ENCODE measurements at places on chromosomes 7 and 10.

DNA sequence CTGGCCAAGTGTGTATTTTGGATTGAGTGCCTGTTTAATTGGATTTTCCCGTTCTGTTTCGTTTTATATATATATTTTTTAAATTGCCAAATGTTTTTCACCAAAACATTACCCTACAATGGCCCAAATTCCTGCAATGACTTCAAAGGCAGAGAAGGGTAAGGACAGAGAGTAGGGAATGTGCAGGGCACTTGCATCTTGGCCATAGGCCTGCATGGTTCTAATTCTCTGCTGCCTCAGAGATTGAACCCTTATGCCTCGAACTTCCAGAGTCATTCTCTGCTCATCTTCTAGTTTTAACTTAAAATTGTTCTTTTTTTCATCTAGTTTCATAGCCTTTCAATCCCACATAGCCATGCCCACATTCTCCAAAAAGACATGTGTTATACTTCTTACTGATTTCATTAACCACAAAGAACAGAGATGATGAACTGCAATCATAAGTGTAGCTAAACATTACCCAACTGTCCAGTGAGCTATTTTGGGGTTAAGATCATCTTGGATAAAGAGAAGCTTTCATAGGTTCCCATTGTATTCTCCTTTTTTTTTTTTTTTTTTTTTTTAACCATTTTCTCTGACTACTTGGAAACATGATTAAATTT lies 177.6 kb downstream of the PLXDC2 start:
- DNase-seq, result no peak

DNA sequence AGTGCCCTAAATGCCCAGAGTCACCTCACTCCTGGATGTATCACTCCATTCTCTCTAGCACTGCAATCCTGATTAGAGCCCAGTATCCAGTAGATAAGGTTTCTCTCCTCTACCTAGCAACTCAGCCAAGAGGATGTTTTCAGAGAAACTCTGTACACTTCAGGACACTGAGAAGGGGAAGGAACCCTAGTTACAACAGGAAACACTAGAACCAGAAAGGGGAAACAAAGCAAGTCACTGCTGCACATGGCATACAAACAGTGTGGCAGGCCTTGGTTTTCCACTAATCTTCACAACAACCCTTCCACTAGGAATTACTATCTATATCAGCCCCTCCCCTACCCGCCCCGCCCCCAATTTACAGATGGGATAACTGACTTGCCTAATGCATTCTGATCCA lies 1.6 kb downstream of the FAM204A start:
- no peak for DNase-seq

GRCh38 chr7:155743177-155743576 lies 69.1 kb downstream of the SHH start:
- no peak for DNase-seq

DNA sequence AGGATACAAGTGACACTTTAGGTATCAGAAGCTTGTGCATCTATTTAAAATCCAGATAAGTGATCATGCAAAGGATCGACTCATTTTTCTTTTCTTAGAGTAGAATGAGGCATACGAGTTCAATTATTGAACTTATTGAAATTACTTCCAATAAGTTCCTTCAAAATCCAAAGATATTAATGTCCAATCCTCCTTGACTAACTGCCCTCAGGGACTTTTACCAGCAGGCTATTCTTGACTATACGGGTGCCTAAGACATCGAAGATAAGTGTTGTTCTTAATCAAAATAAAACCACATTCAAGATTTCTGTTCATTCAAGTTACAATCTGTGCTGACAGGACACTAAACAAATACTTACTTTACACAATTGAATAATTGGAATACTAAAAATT lies 74.5 kb upstream of the SP4 start:
- DNase-seq, result no peak

- DNase-seq, result no peak
These were observed 112.8 kb upstream of the LANCL2 start for GRCh38 chr7:55252386-55252785.

DNA sequence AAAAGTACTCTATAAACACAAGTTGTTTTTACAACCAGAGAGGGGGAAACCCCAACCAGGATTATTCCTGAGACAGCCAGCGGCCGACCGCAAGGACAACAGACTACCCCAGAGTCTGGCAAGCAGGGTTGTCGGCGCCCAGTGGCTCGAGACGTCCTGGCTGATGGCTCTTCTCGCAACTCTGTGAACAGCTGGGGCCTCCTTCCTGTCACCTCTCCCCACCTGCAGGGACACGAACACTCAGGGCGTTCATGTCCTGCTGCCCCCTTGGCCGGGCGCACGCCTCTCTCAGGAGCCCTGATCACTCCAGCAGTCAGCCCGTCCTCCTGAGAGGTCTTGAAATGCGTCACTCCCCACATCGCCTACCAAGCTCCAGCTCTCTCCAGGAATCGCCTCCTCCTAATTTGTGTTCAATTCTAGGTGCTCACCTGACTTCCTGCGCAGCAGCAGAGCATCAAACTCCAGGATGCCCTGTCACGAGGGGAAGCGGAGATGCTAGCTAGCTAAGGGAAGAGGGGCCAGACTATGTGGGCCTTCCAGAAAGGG lies 66.4 kb upstream of the TNRC18 start:
- DNase-seq, result no peak

GRCh38 chr10:43250615-43251418 lies 16.0 kb downstream of the RASGEF1A start:
- DNase-seq, result no peak

DNA sequence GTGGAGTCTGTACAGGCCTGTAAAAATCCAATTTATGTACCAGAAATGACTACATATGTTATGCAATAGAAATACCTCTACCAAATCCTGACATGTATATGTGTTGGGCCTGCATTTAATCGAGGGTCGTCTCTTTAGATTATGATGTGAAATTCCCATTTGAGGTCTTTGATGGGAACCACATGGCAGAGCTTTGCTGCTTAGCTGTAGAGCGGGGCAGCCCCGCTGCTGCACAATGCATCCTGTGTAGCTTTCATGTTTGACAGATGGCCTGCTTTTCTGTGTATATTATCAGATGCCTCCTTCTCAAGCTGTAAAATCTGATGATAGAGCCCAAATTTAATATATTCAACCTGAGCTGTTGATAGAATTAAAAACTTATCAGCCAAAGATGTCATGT lies 65.8 kb downstream of the RAB18 start:
- no peak for DNase-seq

- DNase-seq, result no peak
These were observed 646.0 kb downstream of the KCNMA1 start for GRCh38 chr10:76991621-76992020.

DNA sequence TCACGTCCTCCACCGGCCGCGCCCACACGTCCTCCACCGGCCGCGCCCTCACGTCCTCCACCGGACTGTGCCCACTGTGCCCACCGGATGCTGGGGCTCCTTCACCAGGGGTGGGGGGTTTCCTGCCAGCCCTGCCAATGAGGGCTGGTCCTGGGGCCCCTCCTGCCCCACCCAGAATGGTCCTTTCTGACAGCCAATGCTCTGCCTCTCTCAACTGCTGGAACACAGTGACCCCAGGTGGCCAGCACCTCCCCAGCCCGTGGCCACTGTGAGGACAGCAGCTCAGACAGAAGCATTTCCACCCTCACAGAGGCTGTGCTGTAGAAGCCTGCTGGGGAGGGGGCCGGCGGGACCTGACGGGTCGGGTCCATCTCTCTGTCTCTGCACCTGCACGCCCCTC lies 90.1 kb upstream of the DNAAF5 start:
- no peak for DNase-seq

GRCh38 chr7:132472463-132473120 lies 103.7 kb downstream of the PLXNA4 start:
- no peak for DNase-seq

- DNase-seq, result no peak
These were observed 107.8 kb downstream of the AUTS2 start for GRCh38 chr7:69706070-69706469.

DNA sequence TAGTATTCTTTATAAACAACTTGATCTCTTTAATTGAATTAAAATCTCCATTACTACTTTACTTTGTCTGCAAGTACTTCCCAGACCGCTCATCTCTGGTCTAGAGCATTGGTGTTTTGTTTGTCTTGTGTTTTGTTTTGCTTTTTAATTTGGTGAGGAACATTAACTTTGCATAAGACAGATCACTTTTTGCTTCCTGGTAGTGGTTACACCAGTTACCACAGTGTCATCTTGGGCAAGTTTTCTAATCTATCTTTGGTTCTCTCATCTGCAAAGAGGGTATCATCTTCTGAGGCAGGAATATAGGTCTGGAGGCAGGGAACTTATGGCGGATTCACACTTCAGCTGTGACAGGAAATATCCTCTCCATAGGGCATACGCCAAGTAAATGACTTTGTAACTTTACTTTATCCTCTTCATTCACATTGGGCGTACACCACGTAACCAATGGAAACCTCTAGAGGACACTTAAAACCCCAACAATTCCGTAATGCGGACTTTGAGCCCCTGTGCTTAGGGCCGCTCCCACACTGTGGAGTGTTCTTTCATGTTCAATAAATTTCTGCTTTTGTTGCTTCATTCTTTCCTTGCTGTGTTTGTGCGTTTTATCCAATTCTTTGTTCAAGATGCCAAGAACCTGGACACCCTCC lies 83.2 kb upstream of the JAZF1 start:
- DNase-seq, result no peak

DNA sequence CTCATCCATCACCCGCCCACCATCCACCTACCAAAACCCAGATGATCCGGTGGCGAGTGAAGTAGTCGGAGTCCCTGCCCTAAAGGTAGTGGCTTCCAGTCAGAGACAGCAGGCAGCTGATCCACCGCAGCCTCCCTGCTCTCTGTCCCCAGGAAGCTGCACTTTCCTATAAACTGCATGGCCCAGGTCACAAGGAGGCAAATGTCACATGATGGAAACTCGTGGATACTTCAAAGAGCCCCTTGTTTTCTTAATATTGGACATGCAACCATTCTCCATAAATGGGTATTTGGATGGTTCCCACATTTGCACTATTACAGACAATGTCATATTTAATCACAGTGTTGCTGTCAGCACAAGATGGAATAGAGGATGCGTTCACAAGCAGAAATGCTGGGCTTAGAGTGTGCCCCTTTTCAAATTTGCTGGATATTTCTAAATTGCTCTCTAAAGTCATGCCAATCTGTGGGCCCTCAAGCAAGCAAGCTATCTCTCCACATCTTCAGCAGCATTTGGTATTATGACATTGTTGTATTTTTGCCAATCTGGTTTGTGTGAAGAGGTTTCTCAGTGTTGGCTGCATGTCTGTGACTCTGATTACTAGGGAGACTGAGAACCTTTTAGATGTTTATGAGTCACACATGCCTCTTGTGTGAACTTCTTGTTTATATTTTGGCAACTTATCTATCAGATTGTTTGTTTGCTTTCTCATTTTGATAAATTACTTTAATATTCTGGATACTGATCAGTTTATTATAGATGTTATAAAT lies 822.0 kb downstream of the TNS3 start:
- DNase-seq, result no peak

GRCh38 chr7:101725921-101726320 lies 91.5 kb upstream of the CUX1 start:
- no peak for DNase-seq

DNA sequence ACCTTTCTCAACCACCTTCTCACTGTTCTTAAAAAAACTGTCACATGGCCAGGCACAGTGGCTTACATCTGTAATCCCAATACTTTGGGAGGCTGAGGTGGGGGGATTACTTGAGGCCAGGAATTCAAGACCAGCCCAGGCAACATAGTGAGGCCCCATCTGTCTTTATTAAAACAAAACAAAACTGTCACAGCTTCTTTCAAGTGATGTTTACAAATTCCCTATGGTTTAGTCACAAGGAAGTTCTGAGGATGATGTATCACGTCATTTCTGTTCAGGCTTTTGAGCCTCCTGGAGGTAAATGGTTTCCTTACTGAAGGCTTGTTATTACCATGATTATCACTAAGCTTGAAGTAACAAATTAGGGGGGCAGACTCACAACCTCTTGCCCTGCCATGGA lies 186.2 kb downstream of the CFTR start:
- DNase-seq, result no peak

DNA sequence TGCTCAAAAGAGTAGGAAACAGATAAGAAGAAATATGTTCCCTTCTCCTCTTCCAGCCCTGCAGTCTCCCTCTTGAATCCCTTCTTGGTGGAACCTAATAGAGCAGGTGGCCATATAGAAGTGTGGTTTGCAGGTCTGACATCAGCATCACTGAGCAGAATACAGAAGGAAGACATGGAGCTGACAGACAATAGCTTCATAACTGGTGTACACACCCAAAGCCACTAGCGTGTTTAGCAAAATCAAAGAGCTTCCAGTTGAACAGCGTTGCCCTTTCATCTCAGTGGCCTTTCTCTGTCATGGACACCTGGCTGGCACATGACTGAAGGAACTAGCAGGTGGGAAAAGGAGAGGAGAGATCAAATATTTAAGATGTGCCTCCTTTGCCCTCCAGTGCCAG lies 245.5 kb downstream of the BAMBI start:
- no peak for DNase-seq

- no peak for DNase-seq
These were observed 94.7 kb upstream of the IMMP2L start for GRCh38 chr7:111657018-111657417.

- DNase-seq, result no peak
These were observed 803 bp downstream of the RAPGEF5 start for GRCh38 chr7:22356010-22356691.

GRCh38 chr7:42348071-42348470 lies 111.1 kb upstream of the GLI3 start:
- no peak for DNase-seq

GRCh38 chr10:24465124-24465874 lies 256.4 kb downstream of the KIAA1217 start:
- DNase-seq, result no peak

DNA sequence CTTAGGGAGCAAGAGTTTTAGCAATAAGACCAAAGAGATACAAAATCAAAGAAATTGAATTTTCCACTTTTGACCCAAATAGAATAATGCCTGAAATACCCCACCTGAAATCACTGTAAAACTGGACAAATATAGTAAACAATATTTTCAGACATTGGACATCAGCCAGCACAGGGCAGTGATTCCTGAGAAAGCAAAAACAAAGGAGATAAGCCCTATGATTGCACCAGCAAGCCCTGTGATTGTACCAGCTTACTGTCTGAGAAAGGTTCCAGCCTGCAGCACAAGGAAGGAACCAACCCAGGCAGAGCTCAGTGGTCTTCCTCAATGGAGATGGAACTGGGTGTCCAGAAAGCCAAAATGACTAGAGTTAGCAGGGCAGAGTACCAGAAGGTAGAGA lies 10.3 kb downstream of the TMEM106B start:
- DNase-seq, result no peak

- no peak for DNase-seq
These were observed 179.5 kb upstream of the AKR1E2 start for GRCh38 chr10:4646547-4646946.

GRCh38 chr7:116443101-116443523 lies 56.4 kb upstream of the CAV2 start:
- DNase-seq, result no peak

All from GM18507 (cell line).